ENCODE measurements at places on chromosomes 3 and 15. TPM values are rescaled to one million over a fixed set of nuclear protein-coding genes. Genes with fewer than 3 reads are reported as not detected.

DNA sequence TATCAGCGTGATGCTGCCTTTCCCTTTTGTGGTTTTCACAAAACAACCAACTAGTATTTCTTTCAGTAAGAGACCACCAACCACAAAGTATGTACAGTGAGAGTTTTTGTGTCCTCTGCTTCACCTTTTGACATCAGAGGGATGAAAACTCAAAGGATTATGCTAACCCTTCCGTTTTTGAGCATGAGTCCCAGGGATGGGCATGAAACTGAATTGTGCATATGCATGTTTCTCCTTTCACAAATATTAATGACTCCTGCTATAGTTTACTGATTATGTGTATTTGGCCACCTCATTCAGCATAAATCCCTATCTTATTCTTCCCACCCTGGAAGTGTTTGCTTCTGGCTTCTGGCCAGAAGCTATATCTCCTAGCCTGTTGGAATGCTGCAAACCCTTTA is 59.2 kb downstream of the RSRC1 start:
- no peaks in the 10 kb centered on the region for H3K27me3 ChIP-seq
- no peak overlapping the region for H3K27ac ChIP-seq
- no peaks in the 10 kb centered on the region for H3K36me3 ChIP-seq

DNA sequence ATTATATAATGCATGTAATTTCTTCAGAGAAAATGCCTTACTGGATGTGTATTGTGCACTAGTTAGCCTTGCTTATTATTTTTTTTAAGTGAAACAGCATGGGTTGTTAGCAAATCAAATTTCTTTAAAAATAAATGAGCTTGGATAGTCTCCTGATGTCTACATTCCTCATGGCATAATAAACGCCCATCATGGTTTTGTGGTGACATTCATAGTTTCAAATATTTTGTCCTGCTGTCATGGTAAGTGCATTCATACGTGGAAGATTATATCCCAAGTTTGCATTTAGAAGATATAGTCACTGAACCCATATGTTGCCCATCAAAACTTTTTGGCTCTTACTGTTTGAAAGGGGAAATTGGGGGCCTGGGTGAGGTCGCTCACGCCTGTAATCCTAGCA is 130.7 kb downstream of the ALCAM start:
- H3K4me1 ChIP-seq: no peaks in the 10 kb centered on the region
- no peak overlapping the region for H3K4me3 ChIP-seq
- H3K27me3 ChIP-seq: no peaks in the 10 kb centered on the region
- no peak overlapping the region for H3K27ac ChIP-seq

DNA sequence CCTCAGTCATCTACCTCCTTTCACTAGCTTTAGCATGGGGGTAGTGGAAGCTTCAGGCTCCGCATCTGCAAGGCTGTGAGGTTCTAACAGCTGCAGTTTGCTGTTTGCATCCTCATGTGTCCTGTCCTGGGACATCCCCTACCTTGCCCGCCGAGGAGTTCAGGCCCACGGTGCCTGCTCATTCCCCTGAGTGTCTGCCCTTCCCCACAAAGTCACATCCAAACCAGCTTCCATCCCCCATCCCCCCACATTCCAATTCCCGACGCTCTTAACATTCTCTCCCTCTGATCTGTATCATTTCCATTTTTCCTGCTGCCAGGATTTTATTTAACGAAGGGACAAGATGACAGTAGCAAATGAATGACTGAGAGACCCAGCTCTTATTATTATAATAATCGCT is 43.8 kb downstream of the HRH1 start:
- no peak overlapping the region for H3K4me3 ChIP-seq
- H3K36me3 ChIP-seq: no peaks in the 10 kb centered on the region
- no peak overlapping the region for H3K27ac ChIP-seq
- DNase-seq: no peak
- no peaks in the 10 kb centered on the region for H3K4me1 ChIP-seq

The BCL2A1 gene
- 25.4 TPM for total RNA-seq

The EHHADH gene
- 1.6 TPM for total RNA-seq
